ENCODE measurements at places on chromosomes 2 and 18.

- H3K27ac ChIP-seq, result peak overlapping the region; percentile 48
- no peak overlapping the region for H3K4me3 ChIP-seq
- peaks cover 1% of the 10 kb centered on the region for H3K36me3 ChIP-seq
These were observed 35.7 kb downstream of the SH3YL1 start for GRCh38 chr2:228115-228514.

- DNase-seq, result no peak
- H3K4me1 ChIP-seq, result 0 out of 2 replicates have a peak, but pooled peaks cover 3% of the 10 kb centered on the region
- H3K4me3 ChIP-seq, result no peak overlapping the region
These were observed 124.6 kb downstream of the VIT start for GRCh38 chr2:36820942-36821605.

DNA sequence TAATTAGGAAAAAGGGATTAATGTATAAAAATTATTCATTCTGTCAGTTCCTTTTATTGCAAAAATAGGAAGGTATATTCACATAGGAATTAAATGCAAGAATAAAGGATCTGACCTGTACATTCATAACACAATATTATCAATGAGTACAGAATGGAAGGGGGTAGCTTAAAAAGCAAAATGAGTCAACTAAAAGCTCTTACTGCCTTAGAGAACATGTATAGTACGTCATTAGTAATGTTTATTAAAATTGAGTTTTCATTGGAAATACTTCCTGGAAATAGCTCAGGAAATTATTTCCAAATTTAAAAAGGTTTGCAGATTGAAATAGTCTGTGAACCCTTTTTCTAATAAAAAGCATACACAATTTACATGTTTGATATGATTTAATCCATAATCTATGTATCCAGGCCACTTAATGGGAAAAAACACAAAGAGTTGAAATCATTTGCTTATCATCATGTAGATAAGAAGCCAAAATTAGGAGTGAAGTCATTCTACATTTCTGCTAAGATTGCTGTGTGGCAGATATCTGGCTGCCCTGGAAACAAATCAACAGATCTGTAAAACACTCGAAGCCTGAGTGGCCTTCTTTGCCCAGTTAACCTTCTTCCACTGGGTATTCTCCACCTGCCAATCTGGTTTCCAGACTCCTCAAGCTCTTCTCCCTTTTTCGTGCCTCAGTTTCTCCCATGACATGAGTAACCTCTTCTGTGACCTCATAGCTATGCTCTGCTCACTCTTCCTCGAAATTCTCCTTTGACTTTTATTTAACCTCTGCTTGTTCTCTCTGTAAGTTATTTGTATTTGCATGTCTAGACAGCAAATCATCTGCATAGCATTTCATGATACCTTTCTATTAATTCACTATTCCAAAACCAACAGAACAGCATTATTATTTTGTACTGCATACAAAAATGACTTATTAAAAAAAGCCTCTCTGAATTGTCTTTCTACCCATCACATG, 181.2 kb upstream of the REV1 start:
- H3K4me1 ChIP-seq, result no peaks in the 10 kb centered on the region
- no peak overlapping the region for H3K4me3 ChIP-seq
- no peaks in the 10 kb centered on the region for H3K27me3 ChIP-seq

DNA sequence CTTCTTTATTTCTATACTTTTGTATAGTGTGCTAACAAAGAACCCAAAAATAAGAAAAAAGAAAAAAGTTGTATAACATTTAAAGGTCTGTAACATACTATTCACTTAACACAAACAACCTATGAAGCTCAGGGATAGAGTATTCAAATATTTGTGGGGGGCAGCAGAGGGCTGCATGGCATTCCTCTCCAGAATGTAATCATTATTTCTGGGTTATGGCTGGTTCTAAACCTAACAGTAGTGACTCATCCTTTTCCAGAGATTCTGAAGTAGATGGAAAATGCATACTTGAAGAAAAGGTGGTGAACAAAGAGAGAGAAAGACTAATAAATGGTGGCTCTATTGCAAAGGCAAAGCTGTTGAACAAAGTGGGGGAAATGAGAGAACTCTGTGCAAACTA, 249.4 kb downstream of the NRXN1 start:
- no peak for DNase-seq
- peaks cover 5% of the 10 kb centered on the region for H3K4me1 ChIP-seq
- H3K27me3 ChIP-seq, result no peaks in the 10 kb centered on the region
- no peak overlapping the region for H3K4me3 ChIP-seq
- no peak overlapping the region for H3K27ac ChIP-seq

DNA sequence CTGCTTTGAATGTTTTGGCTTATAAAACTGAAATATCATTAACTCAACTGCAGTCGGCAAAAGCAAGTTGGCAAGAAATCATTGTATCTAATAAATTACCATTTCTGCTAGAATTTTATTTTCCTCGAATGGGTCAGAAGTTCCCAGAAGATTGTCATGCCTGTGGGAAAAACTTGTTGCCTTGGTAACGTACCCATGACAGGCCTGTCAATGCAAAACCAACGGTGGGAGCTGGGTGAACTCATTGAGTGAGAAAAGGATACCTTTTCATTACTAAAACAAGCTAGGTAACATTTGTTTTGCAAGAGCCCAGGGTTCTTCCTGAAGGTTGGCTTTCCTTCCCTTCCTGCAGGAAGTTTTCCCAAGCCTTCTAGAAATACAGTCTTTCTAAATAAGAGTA, 9.5 kb downstream of the PLB1 start:
- no peak overlapping the region for H3K4me3 ChIP-seq
- H3K27me3 ChIP-seq, result no peaks in the 10 kb centered on the region
- no peaks in the 10 kb centered on the region for H3K36me3 ChIP-seq
- DNase-seq, result no peak

GRCh38 chr2:238263204-238264071, 23.6 kb upstream of the HES6 start:
- DNase-seq, result peak; percentile 84
- no peaks in the 10 kb centered on the region for H3K27me3 ChIP-seq
- no peak overlapping the region for H3K4me3 ChIP-seq
- peak overlapping the region; percentile 40 for H3K27ac ChIP-seq
- H3K4me1 ChIP-seq, result peaks cover 5% of the 10 kb centered on the region
- no peaks in the 10 kb centered on the region for H3K36me3 ChIP-seq

DNA sequence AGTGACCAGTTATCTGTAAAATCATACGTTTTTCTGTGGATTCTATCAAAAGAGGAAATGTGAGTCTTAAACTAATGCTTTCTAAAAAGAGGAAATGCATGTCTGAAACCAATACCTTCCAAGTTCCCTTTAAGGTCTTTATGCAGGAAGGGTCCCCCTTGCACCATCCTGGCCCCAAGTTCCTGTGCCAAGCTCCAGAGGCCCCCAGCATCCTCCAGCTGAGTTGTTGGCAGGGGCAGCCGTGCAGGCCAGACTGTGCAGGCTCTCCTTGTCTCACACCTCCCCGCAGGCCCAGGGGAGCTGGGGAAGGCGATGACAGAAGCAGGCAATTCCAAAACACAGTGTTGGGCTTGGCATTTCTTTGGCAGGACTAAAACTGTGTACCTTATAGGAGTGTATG, 39.2 kb downstream of the DPYSL5 start:
- no peaks in the 10 kb centered on the region for H3K4me1 ChIP-seq
- H3K27ac ChIP-seq, result no peak overlapping the region
- H3K4me3 ChIP-seq, result no peak overlapping the region

GRCh38 chr18:68455229-68455603, 259.7 kb downstream of the TMX3 start:
- no peak for DNase-seq
- H3K27me3 ChIP-seq, result no peaks in the 10 kb centered on the region
- H3K36me3 ChIP-seq, result no peaks in the 10 kb centered on the region
- H3K4me3 ChIP-seq, result no peak overlapping the region
- no peak overlapping the region for H3K27ac ChIP-seq

- H3K27ac ChIP-seq, result no peak overlapping the region
- DNase-seq, result no peak
- H3K27me3 ChIP-seq, result no peaks in the 10 kb centered on the region
- H3K36me3 ChIP-seq, result no peaks in the 10 kb centered on the region
- no peaks in the 10 kb centered on the region for H3K4me1 ChIP-seq
- no peak overlapping the region for H3K4me3 ChIP-seq
These were observed 140.7 kb downstream of the ZNF516 start for GRCh38 chr18:76354348-76354747.

- H3K27me3 ChIP-seq, result no peaks in the 10 kb centered on the region
- H3K4me3 ChIP-seq, result no peak overlapping the region
- H3K27ac ChIP-seq, result no peak overlapping the region
These were observed 733.6 kb downstream of the GALR1 start for GRCh38 chr18:77983270-77983669.

DNA sequence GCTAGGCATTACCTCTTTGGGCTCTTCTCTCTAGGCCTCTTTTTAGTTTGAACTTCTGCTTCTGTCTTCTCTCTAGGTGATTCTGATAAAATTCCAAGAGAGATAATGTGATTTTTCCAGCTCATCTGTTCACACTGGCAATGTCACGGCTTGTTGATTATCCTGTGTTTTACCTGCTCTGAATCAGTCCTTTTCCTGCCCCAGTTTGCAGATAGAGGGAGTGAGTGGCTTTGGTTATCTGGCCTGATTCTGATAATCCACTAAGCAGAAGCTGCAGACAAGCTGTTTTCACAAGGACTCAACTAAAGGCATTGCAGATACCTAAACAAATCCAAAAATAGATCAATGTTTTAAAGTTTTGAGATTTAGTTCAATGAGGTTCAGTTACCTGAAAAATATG, 111.9 kb downstream of the DCC start:
- H3K27ac ChIP-seq, result no peak overlapping the region
- H3K27me3 ChIP-seq, result no peaks in the 10 kb centered on the region
- H3K4me3 ChIP-seq, result no peak overlapping the region
- no peak for DNase-seq
- no peaks in the 10 kb centered on the region for H3K36me3 ChIP-seq
- H3K4me1 ChIP-seq, result no peaks in the 10 kb centered on the region

DNA sequence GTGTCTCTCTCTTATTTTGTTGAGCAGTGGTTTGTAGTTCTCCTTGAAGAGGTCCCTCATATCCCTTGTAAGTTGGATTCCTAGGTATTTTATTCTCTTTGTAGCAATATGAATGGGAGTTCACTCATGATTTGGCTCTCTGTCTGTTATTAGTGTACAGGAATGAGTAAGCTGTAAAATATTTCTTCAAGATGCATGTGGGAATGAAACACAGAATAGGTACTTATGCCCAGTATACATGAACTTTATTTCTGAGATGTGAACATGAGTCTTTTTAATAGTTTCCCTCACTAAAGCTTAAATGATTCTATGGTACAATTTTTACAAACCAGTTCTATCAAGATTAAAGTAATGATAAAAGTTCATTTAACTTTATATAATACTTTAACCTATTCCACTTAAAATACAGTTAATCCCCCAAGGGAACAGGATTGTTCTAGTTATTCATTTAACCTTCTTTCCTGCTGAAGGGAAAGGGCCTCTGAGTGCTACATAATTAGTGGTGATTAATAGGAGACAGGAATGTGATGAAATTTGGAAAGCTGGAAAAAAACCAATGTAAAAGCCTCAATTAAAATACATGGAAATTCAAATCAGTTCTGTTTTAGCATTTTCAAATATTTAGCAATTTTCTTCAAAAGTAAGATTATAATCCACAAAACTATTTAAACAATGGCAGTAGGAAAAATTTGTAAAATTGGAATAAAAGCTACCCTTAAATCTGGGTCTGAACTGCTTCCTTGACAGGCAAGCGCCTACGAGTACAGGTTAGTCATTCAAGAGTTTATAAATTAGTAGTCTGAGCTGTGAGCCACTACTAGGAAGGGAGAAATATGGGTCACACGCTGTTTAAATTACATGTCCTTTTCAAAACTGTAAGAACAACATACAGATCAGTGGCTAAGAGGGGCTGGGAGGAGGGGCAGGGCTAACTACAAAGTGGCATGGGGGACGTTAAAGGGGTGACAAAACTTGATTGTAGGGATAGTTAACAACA, 28.9 kb downstream of the SPIRE1 start:
- no peaks in the 10 kb centered on the region for H3K27me3 ChIP-seq
- H3K36me3 ChIP-seq, result no peaks in the 10 kb centered on the region
- no peak overlapping the region for H3K27ac ChIP-seq

GRCh38 chr2:202555356-202555755, 79.4 kb upstream of the FAM117B start:
- no peak for DNase-seq
- H3K4me1 ChIP-seq, result no peaks in the 10 kb centered on the region
- no peak overlapping the region for H3K4me3 ChIP-seq
- H3K27me3 ChIP-seq, result no peaks in the 10 kb centered on the region
- H3K36me3 ChIP-seq, result no peaks in the 10 kb centered on the region
- H3K27ac ChIP-seq, result no peak overlapping the region

GRCh38 chr2:150023044-150023443, 435.5 kb upstream of the MMADHC start:
- H3K4me1 ChIP-seq, result no peaks in the 10 kb centered on the region
- no peaks in the 10 kb centered on the region for H3K27me3 ChIP-seq
- no peaks in the 10 kb centered on the region for H3K36me3 ChIP-seq

GRCh38 chr2:170227951-170228350, 50.0 kb downstream of the MYO3B start:
- no peak overlapping the region for H3K27ac ChIP-seq
- no peaks in the 10 kb centered on the region for H3K4me1 ChIP-seq
- no peaks in the 10 kb centered on the region for H3K27me3 ChIP-seq
- H3K4me3 ChIP-seq, result no peak overlapping the region

- no peaks in the 10 kb centered on the region for H3K27me3 ChIP-seq
- H3K4me3 ChIP-seq, result no peak overlapping the region
- DNase-seq, result no peak
- no peaks in the 10 kb centered on the region for H3K36me3 ChIP-seq
- H3K4me1 ChIP-seq, result no peaks in the 10 kb centered on the region
- H3K27ac ChIP-seq, result no peak overlapping the region
These were observed 248.0 kb upstream of the PXDN start for GRCh38 chr2:1992280-1992679.

- no peak for DNase-seq
- 0 out of 2 replicates have a peak, but pooled peaks cover 5% of the 10 kb centered on the region for H3K4me1 ChIP-seq
- H3K36me3 ChIP-seq, result no peaks in the 10 kb centered on the region
- H3K27me3 ChIP-seq, result no peaks in the 10 kb centered on the region
These were observed 144.4 kb upstream of the ITGA6 start for GRCh38 chr2:172282944-172283343.

- H3K36me3 ChIP-seq, result peaks cover 2% of the 10 kb centered on the region
- no peak overlapping the region for H3K27ac ChIP-seq
- no peak for DNase-seq
- H3K4me3 ChIP-seq, result no peak overlapping the region
These were observed 5.5 kb downstream of the DCTN1 start for GRCh38 chr2:74374509-74375205.

GRCh38 chr2:10030311-10030736, 13.0 kb upstream of the KLF11 start:
- no peaks in the 10 kb centered on the region for H3K4me1 ChIP-seq
- H3K36me3 ChIP-seq, result no peaks in the 10 kb centered on the region
- no peak overlapping the region for H3K4me3 ChIP-seq
- no peak for DNase-seq

DNA sequence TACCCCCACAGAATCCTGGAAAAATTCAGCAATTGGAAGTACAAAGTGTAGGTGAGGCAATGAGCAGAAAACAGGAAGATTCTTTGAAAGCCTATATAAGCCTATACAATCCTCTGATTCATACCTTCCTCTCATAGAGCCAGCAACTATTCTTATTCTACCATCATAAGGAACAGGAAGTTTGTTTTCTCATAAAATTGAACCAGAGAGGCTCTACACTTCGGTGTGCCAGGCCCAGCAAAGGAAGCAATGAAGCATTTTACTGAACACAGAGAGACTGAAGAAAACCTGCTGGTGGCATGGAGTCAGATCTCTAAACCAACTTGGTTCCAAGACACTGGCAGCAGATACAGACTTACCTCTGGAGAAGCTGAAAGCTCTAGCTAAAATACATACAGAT, 18.7 kb downstream of the CASP8 start:
- H3K4me1 ChIP-seq, result no peaks in the 10 kb centered on the region
- no peaks in the 10 kb centered on the region for H3K27me3 ChIP-seq
- H3K27ac ChIP-seq, result no peak overlapping the region
- no peak for DNase-seq
- no peak overlapping the region for H3K4me3 ChIP-seq
- H3K36me3 ChIP-seq, result no peaks in the 10 kb centered on the region
